ENCODE measurements at places on chromosomes 4 and X. TPM values are rescaled to one million over a fixed set of nuclear protein-coding genes. Genes with fewer than 3 reads are reported as not detected.

The AMBN gene
- 1.2 TPM for total RNA-seq

The CFI gene
- 4.5 TPM for total RNA-seq

GRCh38 chrX:40171513-40172400 lies 74.0 kb upstream of the BCOR start:
- no peak for DNase-seq

DNA sequence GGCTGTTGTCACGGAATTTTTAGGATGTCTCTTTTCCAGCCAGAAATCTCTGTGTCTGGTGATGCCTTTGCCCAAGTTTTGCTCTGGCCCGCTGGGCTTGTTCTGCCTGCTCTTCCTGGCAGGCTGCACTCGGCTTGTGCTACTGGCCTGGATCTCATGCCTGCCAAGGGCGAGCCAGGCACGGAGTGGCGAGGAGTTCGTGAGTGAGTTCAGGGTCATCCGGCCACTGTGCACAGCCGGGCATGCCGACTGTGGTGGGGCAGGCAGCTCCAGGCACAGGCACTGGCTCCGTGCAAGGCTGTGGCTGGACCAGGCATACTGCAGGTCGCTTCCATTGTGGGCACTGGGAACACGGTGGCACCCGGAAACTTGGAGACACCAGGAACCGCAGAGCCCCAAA lies 129.1 kb downstream of the ARHGAP10 start:
- DNase-seq = no peak

- DNase-seq = no peak
Observed at GRCh38 chrX:99117011-99117410, 1293.1 kb downstream of the PCDH19 start.

DNA sequence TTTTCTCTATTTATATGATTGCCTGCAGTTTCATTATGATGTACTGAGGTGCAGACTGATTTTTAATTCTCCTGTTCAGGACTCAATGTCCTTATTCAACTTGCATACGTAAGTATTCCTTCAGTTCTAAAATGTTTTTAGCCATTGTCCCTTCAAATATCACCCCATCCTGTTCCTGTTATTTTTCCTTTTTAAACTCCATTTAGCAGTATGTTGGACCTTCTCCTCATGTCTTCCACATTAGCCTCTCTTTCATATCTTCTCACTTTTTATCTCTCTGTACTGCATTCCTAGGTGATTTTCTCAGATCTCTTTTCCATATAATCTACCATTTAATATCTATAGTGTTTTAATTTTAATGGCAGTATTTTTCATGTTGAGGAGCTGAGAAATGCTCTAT lies 317.7 kb downstream of the NR3C2 start:
- DNase-seq = no peak

GRCh38 chr4:74173321-74173720 lies 15.4 kb downstream of the MTHFD2L start:
- no peak for DNase-seq

- no peak for DNase-seq
Observed at GRCh38 chrX:28590396-28590795, 3.1 kb downstream of the IL1RAPL1 start.

DNA sequence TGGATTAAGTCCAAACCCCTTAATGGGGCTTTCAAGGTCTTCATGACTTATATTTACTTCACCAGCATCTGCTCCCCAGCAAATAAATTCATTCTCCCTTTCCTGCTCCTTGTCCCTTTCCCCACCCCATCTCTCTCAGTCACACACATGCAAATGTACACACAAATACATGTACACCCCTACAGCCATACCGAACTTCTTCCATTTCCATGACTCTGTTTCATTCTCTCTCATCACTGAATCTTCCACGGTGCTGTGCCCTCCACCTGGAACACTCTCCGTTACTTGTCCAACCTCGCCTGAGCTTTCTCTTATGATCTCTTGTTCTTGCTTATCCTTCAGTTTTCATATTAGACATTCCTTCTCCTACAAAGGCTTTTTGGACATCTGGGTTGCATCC lies 22.0 kb upstream of the RPA4 start:
- DNase-seq = no peak

Data from frontal cortex (tissue), 4 donors.